ENCODE measurements at places on chromosomes 6 and 20. TPM values are rescaled to one million over a fixed set of nuclear protein-coding genes. Genes with fewer than 3 reads are reported as not detected.

- H3K27ac ChIP-seq = no peak overlapping the region
- H3K27me3 ChIP-seq = no peaks in the 10 kb centered on the region
- H3K36me3 ChIP-seq = no peaks in the 10 kb centered on the region
- DNase-seq = no peak
Measured at GRCh38 chr6:149457316-149457884, 27.4 kb downstream of the ZC3H12D start.

DNA sequence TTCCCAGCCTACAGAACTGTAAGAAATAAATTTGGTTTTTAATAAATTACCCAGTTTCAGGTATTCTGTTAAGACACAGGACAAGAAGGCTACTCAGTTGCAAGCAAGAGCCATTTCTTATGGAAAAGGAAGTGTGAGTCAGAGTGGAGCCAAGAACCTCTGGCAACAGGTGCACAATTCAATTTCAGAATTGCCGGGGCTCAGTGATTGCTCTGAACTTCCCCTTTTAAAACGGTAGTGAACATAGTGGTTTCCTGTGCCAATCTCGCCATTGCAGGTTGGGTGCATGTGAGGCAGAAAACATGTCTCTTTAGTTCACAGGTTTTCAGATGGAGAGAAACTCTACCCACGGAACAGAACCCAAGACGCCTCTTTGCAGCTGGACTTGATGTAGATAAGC, 16.4 kb downstream of the PIGT start:
- no peak overlapping the region for H3K4me3 ChIP-seq
- H3K4me1 ChIP-seq = peaks cover 21% of the 10 kb centered on the region
- DNase-seq = no peak

The OR2H2 gene
- not detected for total RNA-seq

The WASF1 gene
- 26.2 TPM for total RNA-seq

DNA sequence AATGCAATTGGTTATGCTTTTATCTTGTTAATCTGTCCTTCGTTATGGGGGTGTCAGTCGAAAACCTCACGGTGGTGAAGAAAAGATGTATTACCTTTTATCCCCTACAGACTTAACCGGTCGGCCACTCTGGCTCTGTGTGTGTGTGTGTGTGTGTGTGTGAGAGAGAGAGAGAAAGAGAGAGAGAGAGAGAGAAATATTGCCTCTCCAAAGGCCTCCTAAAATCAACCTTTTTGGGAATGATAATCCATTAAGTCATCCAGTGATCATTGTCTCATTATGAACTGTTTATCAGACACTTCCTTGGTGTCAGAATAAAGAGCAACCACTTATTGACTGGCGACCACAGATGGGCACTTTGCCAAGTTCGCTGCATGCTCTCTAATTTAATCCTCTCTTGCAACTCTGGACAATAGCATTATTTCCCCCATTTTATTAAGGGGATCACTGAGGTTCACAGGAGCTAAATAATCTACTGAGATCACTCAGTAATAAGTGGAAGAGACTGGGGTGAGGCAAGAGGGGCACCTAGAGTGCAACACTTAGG, 30.7 kb downstream of the SLC35D3 start:
- no peak overlapping the region for H3K4me3 ChIP-seq
- no peak overlapping the region for H3K27ac ChIP-seq

The RIN2 gene
- total RNA-seq = 47.0 TPM

- H3K4me1 ChIP-seq = no peaks in the 10 kb centered on the region
- no peak for DNase-seq
- H3K27me3 ChIP-seq = no peaks in the 10 kb centered on the region
- no peaks in the 10 kb centered on the region for H3K36me3 ChIP-seq
- H3K4me3 ChIP-seq = no peak overlapping the region
Measured at GRCh38 chr20:10291568-10292248, 73.1 kb downstream of the SNAP25 start.
